Smooth muscle cell of the pulmonary artery (primary cell): ENCODE measurements at places on chromosomes 2 and 18. TPM values are rescaled to one million over a fixed set of nuclear protein-coding genes. Genes with fewer than 3 reads are reported as not detected.

Gene CHN1
- total RNA-seq: 7.8 and 9.6 TPM in 2 replicates

Gene DSG4
- not detected in 2 replicates for total RNA-seq

Gene KLHL14
- total RNA-seq: not detected in 2 replicates

Gene PDIA6
- 582 and 609 TPM in 2 replicates for total RNA-seq

Gene MYCN
- total RNA-seq: 0.07 TPM in 1 of 2 replicates, not detected in the other

Gene TLX2
- not detected in 2 replicates for total RNA-seq

Gene CHST9
- total RNA-seq: not detected in 2 replicates

Gene CRYBA2
- total RNA-seq: not detected in 2 replicates

Gene GPBAR1
- total RNA-seq: 0.03 and 0.13 TPM in 2 replicates

Gene UGT1A5
- not detected in 2 replicates for total RNA-seq
